ENCODE measurements at places on chromosomes 12 and 14.

DNA sequence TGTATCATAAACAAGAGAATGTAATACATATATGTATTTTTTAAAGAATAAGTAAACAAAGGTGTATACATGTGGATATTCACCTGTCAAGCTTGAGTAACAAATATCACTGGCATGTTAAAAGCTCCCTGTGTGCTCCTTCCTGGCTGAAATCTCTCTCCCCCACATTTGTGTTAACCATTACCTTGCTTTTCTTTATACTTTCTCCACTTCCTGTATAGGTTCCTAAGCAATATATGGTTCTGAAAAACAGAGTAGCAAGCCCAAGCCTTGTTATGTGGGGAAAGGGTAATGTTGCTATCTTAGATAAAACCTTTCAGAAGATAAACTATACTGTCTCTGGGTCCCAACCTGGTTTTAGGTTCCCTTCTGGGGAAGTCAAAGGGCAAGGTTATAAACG, 32.3 kb upstream of the TBC1D30 start:
- no peak for DNase-seq

- peak; percentile 18 for DNase-seq
Measured at GRCh38 chr14:71399057-71399487, 491.8 kb downstream of the PCNX1 start.

DNA sequence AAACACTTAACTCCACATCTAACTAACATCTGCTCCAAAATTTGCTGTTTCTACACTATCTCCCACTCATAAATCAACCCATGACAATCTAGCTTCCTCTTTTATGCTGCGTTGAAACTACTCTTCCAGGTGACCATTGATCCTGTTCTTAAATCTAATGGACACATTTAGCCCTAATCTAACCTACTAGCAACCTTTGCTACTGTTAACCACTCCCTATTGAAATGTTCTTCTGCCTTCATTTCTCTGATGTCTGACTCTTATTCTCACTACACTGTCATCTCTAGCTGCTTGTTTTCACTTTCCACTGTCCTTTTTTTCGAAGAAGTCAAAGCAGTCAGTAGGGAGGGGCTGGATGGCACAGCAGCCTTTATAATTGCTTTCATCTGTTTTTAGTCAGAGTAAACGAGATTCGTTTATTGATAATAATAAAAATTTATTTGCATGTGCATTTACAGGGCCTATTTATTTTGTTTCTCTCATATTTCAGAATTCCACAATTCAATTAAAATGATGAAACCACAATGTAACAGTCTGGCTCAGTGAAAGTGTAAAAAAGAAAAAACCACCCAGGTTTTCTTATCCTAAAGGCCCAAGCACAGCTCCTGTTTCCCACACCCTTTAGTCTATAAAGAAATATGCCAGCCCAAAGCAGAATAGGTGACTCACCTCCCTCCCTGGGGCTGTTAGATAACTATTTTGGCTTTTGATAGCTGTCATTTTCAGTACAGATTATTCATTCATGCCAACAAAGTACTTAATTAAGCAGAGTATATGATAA, 44.9 kb downstream of the ATP2B1 start:
- peak; percentile 41 for DNase-seq

GRCh38 chr14:51691176-51691575, 39.5 kb downstream of the FRMD6 start:
- peak; percentile 68 for DNase-seq

DNA sequence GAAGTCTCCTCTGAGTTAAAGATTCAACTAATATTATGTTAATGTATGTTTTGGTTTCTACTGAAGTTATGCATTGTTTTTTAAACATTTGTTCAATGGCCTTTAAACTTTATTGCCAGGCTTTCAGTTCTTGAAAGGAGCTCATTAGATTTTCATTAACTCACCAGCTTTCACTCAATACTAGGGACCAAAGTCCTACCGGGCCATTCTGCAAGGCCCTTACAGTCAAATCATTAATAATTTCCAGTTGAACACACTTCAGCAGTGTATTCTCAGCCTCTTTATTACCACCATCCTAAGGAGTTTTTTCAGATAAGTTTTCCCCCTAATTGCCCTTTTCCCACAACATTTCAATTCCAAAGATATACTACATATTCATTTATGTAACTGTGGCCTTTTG, 409.2 kb downstream of the DIO2 start:
- no peak for DNase-seq

DNA sequence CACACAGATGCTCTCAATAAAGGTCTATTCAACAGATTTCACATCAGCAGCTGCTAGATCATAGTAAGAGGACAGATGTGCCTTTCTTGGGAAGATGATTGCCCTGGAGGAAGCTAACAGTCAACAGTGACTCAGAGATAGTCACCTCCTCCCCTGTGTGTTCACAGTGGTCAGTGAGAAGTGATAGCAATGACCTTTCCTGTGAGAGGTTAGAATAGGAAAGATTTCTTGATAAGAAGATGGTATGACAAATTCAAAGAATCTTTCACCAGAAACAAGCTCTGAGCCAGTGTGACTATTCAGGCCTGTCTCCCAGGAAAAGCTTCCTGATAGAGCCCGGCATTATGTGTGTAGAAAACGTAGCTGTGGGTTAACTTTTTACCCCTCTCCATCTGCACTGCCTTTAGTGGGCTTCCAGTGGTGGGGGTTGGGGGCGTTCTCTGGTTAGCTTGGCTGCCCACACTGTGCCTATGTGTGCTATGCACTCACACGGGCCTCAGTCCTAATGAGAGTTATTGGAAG, 66.4 kb upstream of the ARHGAP5 start:
- peak; percentile 67 for DNase-seq
